ENCODE measurements at places on chromosomes 2 and 18. TPM values are rescaled to one million over a fixed set of nuclear protein-coding genes. Genes with fewer than 3 reads are reported as not detected.
A peak's percentile ranks its signal among the peaks of the same experiment; 100 is the strongest.

RNU2-63P gene
- total RNA-seq: 7.6 TPM

CYP26B1 gene
- not detected for total RNA-seq

NLRC4 gene
- not detected for total RNA-seq

DCDC2C gene
- not detected for total RNA-seq

NPPC gene
- 3.5 TPM for total RNA-seq

RAB6D gene
- total RNA-seq: not detected

DSG2 gene
- 0.43 TPM for total RNA-seq

GAREM2 gene
- total RNA-seq: 2.7 TPM

- no peak for DNase-seq
Measured at GRCh38 chr2:2098458-2099167, 232.5 kb downstream of the MYT1L start.

DNA sequence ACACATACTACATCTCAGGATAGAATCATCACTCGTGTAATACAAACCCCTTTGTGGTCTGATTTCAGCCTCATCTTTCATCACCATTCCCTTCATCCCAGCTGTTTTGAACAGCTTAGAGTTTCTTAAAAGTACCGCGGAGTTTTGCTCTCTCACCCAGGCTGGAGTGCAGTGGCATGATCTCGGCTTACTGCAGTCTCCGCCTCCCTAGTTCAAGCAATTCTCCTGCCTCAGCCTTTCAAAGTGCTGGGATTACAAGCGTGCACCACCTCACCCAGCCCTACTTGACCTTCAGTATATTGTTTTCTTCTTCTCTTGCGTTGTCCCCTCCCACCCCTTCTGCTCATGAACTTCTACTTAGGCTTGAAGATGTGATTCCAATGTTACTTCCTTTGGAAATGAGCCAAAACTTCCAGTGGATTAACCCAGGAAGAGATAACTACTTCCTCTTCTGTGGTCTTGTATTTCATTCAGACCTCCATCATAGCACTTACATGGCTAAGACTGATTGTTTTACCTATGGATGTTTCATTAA, 15.8 kb downstream of the ERLEC1 start:
- DNase-seq: no peak

- DNase-seq: peak; percentile 77
Measured at GRCh38 chr2:233404222-233404621, 49.9 kb downstream of the DGKD start.

DNA sequence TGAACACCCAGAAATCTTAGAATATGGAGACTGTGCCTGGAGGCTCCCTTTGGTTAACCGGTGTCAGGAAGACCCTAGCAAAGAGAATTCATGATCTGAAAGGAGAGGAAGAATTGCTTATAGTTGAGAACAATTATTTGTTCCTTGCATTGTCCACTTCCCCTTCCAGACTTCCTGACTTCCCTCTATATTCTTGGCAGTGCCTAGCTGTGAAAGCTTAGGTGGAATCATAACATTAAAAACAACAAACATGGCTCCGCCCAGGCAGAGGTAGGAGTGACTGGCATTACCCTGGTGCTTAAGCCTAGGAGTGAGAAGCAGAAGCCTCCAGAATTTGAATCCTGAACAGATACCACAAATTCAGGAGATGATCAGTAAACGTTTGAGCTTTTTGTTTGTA, 1.9 kb downstream of the TTL start:
- no peak for DNase-seq

DNA sequence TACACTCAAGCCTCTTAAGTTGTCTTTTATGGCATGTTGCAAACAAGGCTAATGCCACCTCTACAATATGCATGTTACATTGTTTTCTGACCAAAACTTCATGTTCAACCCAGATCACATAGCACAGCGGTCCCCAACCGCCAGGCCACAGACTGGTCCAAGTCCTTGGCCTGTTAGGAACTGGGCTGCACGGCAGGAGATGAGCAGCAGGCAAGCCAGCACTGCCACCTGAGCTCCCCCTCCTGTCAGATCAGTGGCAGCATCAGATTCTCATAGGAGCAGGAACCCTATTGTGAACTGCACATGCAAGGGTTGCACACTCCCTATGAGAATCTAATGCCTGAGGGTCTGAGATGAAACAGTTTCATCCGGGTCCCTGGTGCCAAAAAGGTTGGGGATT, 324.8 kb upstream of the CHAC2 start:
- no peak for DNase-seq

DNA sequence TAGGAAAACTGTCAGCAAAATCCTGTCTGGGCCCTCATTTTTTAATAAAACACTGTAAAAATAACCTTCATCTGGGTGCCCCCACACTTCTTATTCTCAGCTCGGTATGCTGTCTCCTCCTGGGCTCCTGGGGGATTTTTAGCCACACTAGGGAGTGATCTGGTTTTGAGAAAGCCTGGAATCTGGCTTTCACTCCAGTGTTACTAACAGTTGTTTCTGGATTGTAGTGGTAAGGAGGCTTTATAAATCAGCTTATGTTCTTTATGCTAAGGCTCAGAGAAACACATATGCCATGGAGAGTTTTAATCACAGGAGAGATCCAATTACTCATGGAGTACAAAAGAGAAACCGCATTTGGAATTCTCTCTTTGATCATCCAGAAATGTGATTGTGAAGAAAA, 744.3 kb upstream of the SOX11 start:
- no peak for DNase-seq

DNA sequence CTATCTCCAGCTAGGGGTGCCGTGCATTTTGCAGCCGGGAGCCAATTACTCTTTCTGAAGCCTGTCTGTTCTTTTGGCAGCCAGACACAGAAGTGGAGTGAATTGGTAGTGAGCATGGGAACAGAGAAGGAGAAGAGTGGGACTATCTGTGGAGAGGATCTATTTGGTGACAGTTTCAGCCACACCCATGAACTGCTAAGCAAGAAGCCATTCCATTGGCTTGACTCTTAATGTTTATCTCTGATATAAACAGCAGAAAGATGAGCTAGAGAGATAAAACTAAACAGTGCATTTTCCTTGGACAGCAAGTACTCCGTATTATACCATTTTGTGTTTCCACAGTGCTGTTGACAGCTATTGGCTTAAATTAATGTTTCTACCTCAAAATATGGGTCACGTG, 259.6 kb upstream of the THUMPD2 start:
- no peak for DNase-seq

GRCh38 chr2:1707771-1708418, 36.4 kb downstream of the PXDN start:
- DNase-seq: no peak

- DNase-seq: no peak
Measured at GRCh38 chr18:61854578-61855448, 38.0 kb downstream of the RNF152 start.

GRCh38 chr18:56233595-56233994, 404.8 kb downstream of the TXNL1 start:
- DNase-seq: no peak

- no peak for DNase-seq
Measured at GRCh38 chr2:68987021-68987503, 12.6 kb downstream of the GKN1 start.

DNA sequence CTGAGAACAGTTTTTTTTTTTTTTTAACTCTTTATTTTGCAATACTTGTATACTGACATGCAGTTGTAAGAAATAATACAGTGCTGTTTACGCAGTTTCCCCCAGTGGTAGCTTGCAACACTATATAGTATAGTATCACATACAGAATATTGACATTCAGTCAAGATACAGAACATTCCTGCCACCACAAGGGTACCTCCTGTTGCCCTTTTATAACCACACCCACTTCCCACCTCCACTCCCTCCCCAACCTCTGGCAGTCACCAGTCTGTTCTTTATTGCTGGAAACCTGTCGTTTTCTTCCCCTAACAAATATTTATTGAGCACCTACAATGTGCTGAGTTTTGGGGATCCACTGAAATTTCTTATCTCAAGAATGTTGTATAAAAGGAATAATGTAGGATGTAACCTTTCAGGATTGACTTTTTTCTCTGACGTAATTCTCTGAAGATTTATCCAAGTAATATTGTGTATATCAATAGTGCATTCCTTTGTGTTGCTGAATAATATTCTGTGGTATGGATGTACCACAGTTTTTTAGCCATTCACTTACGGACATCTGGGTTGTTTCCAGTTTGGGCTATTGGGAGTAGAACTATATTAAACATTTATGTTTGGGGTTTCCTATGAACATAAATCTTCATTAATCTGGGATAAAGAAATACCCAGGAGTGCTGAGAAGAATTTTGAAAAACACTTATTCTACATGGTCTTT, 51.4 kb upstream of the EML6 start:
- DNase-seq: no peak

GRCh38 chr2:240579771-240580614, 6.5 kb upstream of the CAPN10 start:
- peak; percentile 83 for DNase-seq

- DNase-seq: no peak
Measured at GRCh38 chr2:48767330-48767729, 11.8 kb upstream of the LHCGR start.

GRCh38 chr2:14635391-14635871, 2.9 kb downstream of the LRATD1 start:
- DNase-seq: no peak

- DNase-seq: peak; percentile 15
Measured at GRCh38 chr2:225400060-225400511, 576 bp downstream of the NYAP2 start.

- DNase-seq: no peak
Measured at GRCh38 chr2:241932899-241933178, 63.3 kb downstream of the RTP5 start.

- DNase-seq: no peak
Measured at GRCh38 chr18:67199993-67200617, 316.4 kb downstream of the DSEL start.

DNA sequence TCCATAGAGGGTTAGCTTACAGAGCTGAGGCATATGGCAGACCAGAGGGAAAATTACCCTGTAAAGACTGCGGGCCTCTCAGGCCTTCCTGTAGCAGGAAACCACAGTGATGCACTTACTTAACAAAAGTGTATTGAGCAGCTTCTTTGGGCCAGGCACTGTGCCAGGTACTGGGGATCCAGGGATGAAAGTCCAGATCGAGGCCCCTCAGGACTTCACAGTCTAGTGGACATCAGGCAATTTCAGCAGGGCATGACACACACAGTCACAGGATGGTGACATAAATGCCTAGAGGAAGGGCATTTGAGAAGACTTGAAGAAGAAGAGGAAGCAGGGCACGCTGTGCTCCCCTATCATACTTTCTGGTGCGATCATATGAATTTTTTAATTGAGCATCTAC, 71.7 kb downstream of the MARCO start:
- no peak for DNase-seq

- no peak for DNase-seq
Measured at GRCh38 chr2:19575641-19576040, 217.2 kb upstream of the OSR1 start.

DNA sequence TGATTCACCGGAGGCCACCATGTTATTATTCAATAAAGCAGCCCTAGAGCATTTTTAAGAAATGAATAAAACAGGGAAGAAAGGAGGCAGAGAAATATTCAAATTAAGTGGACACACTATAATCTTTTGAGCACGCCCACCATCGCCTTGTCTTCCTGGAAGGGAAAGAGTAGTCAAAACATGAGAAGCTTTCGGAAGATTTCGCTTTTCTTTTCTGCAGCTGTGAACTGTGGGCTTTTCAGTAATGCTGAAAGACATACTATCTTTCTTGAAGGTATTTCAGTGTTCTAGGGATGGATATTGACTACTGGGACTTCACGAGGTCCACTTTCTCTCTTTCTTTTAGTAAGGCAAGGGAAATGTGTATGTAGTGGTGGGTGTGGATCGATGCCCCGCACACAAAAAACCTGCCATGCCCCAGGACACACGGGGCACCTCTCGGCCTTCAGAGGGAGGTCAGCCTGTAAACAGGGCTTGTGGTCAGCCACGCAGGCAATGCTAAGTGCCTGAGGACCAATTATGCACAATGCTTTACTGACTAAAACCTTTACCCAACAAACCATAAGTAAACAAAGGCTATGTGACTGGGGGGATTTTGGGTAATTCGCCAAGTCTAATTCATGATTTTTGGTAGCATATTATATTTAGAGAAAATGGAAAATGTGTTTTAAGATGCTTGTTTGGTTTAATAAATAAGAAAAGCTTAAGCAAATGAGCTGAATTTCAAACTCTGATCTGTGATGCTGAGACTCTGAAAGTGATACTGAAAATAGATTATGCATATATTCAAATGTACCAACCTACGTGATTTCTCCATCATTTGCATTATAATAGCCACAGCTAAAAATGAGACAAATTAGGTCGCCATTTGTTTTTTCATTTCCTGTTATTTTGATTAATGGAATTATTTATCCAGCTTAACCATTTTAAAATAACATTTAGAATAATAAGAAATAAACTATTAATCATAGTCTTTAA, 130.5 kb downstream of the ZNF516 start:
- peak; percentile 68 for DNase-seq

- DNase-seq: no peak
Measured at GRCh38 chr18:59263661-59264060, 9.6 kb downstream of the RAX start.

DNA sequence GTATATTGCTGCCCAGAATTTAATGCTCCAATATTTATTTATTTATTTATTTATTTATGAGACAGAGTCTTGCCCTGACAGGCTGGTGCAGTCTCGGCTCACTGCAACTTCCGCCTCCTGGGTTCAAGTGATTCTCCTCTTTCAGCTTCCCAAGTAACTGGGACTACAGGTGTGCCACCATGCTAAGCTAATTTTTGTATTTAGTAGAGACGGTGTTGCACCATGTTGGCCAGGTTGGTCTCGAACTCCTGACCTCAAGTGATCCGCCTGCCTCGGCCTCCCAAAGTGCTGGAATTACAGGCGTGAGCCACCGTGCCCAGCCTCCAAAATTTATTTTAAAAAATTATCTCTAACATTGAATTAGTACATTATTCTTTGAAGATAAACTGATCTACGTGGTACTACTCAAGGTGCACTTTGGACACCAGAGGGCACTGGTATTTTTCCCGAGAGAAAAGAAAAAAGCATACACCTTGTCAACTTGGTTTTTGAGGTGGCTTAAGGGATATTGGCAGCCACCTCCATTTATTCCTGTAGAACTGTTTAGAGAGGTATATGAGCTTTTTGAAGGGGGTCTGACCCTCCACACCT, 1.4 kb upstream of the IDH1 start:
- DNase-seq: peak; percentile 11

- DNase-seq: no peak
Measured at GRCh38 chr2:237491515-237492118, 4.6 kb downstream of the MLPH start.

Measured in activated CD8-positive, alpha-beta T cell treated with anti-CD3 and anti-CD28 coated beads for 36 hours (primary cell).